Activated CD4-positive, CD25-positive, alpha-beta regulatory T cell (primary cell): ENCODE measurements at places on chromosomes 1 and 21.

- no peak for DNase-seq
Observed at GRCh38 chr1:212595229-212595628, 13.3 kb upstream of the ATF3 start.

- DNase-seq, result no peak
Observed at GRCh38 chr21:45969921-45970673, 11.5 kb upstream of the COL6A1 start.

DNA sequence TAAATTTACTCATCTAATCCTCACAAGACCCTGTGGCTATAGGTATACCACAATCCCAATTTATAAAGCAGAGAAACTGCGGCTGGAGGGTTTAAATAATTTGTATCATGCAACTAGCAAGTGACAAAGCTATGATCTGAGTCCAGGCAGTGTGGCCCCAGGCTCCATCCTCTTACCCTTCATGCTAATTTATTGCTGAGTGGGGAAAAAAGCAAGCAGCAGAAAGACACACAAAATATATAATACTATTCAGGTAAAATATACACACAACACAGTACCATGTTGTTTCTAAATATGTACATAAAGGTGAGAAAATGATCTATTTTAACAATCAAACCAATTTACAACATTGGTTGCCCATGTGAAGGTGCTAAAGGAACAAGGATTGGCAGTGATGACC, 17.3 kb upstream of the LORICRIN start:
- DNase-seq, result no peak

- no peak for DNase-seq
Observed at GRCh38 chr1:243568793-243569192, 281.2 kb downstream of the AKT3 start.

DNA sequence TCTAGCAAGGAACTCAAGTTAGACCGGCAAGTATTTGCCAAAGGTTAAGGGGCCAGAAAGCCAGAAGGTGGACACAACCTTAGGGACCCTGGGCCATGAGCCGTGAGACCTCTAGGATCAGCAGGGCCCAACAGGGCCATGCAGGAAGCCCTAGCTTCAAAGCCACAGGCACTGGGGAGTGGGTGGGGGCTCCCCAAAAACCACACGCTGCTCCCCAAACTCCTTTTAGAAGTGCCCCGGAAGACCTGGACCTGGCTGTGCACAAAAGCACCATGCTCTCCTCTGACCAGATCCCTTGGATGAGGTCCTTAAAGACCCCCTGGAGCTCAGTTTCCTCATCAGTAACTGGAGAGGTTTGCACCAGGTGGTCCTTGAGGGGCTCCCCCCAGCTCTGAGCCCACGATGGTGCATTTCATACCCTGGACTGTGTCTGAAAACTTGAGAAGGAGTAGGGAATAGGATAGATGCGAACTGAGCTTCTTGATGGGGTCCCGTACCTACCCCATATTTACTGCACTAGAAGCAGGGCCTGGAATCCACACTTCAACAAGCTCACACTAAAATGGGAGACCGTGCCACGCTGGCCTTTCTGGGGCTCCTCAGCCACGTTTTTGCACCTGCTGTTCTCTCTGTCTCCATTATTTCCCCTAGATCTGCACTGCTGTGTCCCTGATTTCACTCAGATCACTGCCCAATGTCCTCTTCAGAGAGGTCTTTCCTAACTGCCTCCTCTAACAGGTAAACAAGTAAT, 40.6 kb upstream of the LBR start:
- DNase-seq, result no peak

- no peak for DNase-seq
Observed at GRCh38 chr21:44874240-44874496, 678 bp upstream of the PTTG1IP start.

DNA sequence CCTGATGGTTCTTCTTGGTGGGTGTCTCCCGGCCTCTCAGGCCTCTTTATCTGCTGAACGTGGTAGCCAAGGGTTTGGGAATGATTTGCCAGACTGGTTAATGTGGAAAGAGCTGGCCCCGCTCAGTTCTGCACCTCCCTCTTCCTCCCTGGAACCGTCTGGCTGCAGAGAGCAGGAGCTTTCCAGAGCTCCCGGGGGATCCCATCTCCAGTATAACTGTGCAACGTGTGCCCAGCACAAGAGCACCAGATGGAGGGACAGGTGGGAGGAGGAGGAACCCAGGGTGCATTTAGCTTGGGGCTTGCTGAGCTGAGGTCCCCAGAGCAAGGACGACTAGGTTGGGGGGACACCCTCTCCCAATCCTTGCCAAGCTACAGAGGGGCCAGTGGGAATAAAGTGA, 5.0 kb downstream of the TFF1 start:
- DNase-seq, result no peak

DNA sequence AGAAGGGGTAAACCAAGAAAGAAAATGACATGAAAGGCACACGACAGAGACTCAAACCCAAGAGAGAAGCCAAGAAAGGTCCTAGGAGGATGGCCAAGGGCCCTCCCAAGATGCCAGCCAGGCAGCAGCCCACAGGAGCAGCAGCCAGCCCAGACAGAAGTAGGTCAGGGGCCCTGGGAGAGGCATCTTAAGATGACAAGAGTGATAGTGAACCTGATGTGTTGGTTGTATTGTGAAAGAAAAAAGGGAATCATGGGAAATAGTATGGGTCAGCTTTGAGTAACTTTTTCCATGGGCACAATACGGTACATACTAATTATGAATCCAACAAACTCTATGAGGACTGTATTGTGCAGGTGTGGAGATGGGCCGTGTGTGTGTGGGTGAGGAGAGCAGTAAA, 3.3 kb downstream of the CCSAP start:
- no peak for DNase-seq

- DNase-seq, result no peak
Observed at GRCh38 chr1:46538147-46538546, 13.3 kb downstream of the KNCN start.

GRCh38 chr21:15436031-15436430, 293.8 kb upstream of the USP25 start:
- DNase-seq, result no peak

DNA sequence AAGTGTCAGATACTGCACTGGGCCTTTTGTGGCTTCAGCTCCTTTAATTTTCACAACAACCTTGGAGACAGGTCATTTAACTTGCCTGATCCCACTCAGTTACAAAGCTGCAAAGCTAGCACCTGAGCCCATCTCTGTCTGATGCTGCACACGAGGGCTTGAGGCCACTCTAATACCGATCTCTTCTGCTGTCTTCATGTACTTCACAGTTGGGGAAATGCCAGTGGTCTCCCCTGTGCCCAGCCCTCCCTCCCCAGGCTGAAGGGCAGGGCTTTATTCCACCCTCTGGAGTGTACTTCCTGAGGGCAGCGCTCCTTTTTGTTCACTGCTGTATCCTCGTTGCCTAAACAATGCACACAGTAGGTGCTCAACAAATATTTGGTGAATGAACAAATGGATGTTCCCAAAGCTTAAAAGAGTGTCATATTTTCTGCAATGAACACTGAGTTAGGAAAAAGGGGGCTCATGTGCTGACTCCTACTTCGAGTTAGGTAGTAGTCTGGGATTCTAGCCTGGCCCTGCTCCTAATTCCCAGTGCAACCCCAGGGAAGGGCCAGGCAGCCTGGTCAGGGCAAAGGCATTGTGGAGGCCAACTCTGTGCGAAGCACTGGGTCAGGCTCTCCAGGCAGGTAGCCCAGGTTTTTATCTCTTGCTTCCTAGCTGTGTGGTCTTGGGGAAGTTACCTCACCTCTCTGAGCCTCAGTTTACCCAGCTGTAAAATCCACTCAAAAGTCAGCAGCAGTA, 1.1 kb downstream of the TMCO4 start:
- DNase-seq, result no peak

GRCh38 chr1:32361308-32361673, 994 bp downstream of the FAM229A start:
- DNase-seq, result no peak

- DNase-seq, result no peak
Observed at GRCh38 chr21:28099001-28099705, 893.5 kb downstream of the LTN1 start.

DNA sequence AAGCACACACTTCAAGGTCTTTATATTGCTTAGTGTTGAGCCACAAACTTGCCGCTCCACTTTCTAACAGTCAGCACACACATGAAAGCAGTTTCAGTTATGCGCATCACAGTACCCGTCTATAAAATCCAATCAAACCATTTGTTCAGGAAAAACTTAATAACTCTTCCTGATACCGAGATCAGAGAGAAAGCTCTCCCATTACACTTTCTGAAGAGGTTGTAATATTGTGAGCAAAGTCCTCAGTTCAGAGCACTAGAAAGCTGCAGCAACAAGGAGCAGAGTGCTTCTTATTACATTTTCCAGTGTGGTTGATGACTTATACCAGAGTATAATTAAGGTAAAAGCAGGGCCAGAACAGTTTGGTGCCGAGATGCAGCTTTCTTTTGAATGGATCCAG, 102.8 kb upstream of the F3 start:
- DNase-seq, result no peak

- DNase-seq, result no peak
Observed at GRCh38 chr1:179296356-179297104, 2.9 kb downstream of the SOAT1 start.

DNA sequence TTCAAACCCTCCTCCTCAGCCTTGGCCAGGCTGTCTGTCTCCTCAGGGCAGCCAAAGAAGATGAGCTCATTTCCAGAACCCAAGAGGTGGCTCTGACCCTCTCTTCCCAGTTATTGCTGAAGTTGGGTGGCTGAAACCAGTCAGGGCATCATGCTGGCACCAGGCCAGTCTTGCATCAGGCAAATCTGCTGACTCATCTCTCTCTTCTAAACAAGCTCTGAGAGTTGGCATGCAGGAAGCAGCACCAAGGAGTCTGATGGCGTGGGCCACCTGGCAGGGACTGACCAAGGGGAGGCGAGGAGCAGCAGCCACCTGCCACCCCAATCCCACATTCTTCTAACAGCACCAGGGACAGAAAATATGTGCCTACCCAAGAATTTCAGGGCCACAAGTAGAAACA, 104.8 kb upstream of the ATP1A1 start:
- no peak for DNase-seq

DNA sequence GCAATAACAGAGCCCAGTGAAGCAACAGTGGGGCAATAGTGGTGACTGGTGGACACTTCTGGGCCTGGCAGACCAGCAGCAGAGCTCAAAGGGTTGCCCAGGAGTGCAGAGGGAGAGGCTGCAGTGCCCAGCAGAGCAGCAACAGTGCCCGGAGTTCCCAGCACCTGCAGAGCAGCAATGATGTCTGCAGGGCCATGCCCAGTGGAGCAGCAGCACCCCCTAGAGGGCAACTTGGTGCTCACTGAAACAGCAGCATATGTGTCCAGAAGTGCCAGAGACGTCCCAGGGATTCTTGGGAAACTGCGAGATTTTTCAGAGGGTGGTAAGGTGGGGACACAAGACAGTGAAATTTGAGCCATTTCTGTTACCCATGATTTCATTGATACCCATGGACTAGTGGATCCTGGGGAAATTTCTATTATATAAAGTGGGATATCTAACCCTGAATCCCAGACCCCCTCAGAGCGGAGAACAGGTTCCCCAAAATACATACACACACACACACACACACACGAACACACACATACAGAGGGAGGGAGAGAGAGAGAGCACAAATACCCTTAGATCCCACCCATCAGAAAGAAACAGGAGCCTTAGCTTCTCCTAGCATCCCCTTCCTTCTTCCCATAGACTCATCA, 156.9 kb upstream of the GJB5 start:
- DNase-seq, result peak; percentile 3

DNA sequence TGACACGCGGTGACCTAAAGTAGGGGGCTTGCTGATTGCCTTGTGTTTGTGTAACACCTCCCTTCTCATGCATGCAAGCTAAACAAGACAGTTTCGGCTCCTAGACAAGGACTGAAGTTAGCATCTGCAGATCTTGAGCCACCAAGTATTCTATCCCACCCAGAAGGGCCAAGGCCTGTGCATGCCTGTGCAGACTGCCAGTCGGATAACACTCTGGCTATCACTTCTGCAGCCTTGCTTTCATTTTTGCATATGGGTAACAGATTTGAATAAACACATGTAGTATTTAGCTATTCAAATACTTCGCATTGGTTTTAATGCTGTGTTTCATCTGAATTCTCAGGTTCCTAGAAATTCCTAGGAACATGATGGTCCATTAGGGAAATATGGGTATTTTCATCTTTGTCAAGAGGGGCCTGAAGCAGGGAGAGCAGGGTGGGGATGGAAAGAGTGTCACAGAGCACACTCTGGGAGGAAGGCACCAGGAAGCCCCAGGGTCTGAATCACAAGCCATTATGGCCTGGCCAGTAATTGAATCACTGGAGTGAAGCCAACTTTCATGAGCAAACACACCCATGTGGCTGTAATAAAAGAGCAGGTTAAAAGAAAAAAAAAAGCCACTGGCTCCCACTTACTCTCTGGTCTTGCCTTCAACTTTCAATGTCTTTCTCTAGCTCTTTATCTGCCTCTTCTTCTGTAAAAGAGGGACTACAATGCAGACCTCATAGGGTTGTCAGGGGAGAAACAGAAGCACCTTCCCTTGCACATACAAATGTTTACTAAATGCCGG, 28.3 kb downstream of the GADD45A start:
- no peak for DNase-seq

DNA sequence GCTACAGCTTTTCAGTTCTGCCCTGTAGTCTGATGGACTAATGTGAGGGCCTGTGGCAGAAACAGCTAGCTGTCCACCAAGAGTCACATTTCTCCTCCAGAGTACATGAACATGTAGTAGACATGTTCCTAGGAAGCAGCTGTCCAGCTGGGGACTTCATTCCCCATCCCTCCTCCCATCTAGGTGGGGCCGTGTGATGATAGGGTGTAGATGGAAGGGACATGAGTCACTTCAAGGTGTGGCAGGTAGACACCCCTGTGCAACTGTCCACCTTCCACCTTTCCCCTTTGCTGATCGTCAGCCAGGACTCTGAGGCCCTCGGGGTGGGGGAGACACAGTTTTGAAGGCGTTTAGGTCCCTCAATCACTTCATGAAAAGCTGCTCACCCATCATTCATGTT, 3.6 kb upstream of the RD3 start:
- DNase-seq, result no peak

DNA sequence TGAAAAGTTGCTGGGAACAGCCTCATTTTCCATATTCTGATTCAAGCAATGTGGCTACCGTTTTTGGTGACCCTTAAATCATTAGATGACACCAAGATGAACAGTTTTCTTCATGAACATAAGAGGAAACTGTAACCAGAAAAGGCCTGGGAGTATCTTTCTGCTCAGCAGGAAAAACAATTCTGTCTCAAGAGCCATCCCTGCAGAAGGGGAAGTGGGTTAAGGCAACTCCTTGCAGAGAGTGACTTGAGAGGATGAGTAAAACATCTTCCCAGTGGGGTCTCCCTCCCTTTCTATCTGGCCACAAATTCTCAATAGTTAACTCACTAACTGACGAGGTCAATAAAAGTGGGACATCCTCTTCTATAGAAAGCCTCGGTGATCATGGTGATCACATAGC, 187.6 kb upstream of the NRIP1 start:
- no peak for DNase-seq

- DNase-seq, result no peak
Observed at GRCh38 chr1:203643213-203644045, 16.8 kb downstream of the ATP2B4 start.

- no peak for DNase-seq
Observed at GRCh38 chr1:3251807-3252428, 182.9 kb downstream of the PRDM16 start.
